ENCODE measurements at places on chromosomes 16 and 17.

- no peak for DNase-seq
These were observed 28.8 kb downstream of the GINS2 start for GRCh38 chr16:85659805-85660511.

GRCh38 chr17:17351901-17352781 is 49.0 kb downstream of the NT5M start:
- DNase-seq: no peak

GRCh38 chr16:85045077-85045476 is 17.5 kb downstream of the KIAA0513 start:
- no peak for DNase-seq

DNA sequence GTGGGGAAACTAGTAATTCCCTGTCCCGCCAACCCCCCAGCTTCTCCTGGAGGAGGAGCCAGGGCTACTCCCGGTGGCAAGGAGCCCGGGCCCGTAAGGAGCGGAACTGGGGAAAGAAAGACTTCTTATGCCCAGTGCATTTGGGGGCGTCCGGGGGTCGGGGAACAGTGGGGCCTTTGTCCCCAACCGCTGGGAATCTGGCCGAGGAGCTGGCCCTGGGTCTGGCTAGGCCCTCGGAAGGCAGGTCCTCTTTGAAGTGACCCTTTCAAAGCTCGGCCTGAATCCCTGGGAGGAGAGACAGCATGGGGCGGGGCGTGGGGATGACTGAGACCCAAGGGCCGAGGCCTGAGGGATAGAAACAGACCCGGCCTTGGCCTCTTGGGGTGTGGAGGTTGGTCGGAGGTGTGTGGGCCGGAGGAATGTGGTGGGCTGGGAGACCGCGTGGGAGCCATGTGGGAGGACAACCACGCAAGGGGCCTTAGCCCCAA is 6.0 kb downstream of the ARHGAP23 start:
- DNase-seq: no peak

DNA sequence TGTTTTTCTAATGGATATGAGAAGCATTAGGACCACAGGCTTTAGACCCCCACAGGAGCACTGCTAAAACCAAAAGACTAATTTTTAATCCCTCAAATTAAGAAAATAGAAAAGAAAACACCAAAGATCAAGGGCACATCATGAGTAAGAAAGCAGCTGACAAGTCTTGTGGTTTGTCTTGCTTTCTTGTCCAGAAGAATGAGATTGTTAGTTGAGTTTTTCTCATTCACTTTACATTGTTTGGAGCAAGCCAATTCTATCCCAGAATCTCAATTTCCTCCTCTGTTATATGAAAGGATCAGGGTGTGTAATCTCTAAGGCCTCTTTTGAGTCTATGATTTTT is 899.0 kb downstream of the KCNJ2 start:
- no peak for DNase-seq

DNA sequence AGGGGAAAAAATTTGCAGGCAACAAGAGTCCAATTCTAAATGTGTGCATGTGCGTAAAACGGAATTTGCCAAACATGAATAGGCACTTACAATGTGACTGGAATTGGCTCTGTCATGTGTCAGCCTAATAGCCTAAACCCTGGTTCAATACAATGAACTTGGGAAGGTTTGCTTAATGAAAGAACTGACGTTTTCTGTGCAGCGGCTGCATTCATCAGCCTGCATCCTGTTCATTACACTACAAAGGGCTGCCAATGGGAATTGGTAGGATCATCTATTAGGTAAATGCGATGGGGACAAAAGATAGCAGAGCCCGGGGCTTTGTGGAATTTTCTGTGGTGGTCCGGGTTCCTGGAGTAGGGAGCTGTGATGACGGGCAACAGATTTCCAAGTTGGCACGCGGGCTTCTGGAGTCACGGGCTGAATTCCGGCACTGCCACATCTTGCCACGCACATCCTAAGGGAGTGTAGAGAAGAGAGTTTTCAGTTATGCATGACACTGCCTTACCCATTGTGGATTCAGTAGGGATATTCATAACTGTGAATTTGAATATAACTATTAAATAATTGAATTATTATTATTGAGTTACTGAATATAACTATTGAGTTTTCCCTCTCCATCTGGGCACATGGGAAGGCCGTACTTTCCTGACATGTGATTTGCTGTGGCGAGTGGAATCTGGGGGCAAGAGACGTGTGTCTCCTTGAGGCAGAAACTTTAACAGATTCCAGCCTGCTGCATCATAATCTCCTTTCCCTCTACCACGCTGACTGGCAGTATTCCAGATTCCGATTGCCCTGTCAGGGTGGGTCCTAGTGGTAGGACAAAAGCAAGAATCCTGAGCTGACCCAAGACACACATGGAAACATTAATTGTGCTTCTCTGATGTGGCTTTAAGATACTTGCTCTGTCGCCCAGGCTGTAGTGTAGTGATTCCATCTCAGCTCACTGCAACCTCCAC is 565.6 kb downstream of the WWOX start:
- no peak for DNase-seq

DNA sequence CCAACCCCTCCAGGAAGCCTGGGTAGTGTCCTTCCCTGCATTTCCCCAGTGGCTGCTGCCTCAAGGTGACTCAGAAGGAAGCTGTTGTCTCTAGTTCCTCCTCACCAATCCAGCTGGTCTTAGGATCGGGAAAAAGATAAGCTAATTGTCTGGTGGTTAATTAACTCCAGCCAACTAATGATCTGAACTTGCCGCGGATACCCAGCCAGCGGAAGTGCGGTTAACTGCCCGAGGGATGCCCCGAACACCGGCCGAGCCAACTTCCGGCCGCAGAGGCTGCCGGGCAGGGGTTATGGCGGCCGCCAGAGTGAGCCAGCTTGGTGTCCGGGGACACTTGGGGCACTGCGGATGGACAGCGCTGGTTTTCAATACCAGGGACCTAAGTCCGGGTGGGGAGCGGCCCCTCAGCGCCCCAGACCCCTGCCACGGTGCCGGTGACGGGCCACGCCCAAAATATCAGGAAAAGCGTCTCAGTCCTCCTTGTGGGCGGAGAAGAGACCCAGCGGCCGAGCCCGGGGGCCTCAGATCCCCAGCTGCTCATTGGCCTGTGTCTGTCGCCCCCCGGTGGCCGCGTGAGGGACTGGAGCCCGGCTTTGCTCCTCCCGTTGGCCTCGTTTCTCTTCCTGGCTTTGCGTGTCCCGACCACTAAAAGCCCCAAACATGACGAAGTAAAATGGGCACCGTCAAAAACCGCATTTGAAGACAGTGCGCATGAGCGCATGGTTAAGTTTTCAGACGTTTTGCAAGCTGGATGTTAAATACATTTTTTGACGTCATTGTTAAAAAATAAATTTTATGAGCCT is 10.2 kb upstream of the PRSS22 start:
- peak; percentile 82 for DNase-seq

- DNase-seq: no peak
These were observed 9.7 kb downstream of the ZNHIT3 start for GRCh38 chr17:36496018-36496789.

DNA sequence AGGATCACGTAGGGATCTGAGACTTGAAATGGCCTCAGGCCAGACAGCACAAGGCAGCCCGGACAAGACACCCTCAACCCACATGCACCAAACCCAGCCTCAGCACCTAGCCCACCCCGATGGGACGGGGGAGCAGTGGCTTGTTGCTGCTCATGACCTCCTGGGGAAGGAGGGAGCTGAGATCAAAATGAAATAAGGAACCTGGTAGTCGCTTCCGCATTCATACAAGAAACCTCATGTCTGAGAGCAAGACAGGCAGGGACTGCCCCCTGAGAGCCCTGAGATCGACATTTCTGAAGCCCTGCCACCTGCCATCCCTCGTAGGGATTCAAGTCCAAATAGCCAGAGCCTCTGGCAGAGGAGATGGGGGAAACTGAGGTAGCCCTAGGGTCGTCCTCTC is 5.7 kb upstream of the CEP131 start:
- no peak for DNase-seq

- DNase-seq: no peak
These were observed 76.0 kb downstream of the ABCC1 start for GRCh38 chr16:16025214-16025968.

DNA sequence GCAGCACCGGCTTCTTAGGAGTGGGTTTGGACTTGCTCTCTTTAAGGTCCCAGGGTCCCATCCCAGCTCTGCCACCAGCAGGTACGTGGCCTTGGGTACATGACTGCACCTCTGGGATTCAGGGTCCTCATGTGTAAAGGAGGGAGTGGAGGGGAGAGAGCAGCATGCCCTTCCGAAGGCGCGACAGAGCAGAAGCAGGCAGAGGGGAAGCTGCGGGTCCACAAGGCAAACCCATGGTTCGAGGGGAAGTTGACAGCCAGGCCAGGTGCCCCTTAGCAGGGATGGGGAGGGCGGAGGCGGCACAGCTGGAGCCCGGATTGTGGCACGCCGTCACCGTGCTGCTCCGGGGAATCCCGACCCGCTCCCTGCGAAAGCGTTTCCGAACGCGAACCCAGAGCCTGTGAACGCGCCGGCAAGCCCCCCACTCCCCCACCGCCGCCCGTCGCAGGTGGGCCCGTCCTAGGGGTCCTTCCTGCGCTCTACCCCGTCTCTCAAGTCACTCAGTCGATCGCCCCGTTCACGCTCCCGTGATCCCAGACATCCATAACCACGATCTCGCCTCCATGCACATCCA is 4.1 kb upstream of the TBX2 start:
- DNase-seq: no peak

DNA sequence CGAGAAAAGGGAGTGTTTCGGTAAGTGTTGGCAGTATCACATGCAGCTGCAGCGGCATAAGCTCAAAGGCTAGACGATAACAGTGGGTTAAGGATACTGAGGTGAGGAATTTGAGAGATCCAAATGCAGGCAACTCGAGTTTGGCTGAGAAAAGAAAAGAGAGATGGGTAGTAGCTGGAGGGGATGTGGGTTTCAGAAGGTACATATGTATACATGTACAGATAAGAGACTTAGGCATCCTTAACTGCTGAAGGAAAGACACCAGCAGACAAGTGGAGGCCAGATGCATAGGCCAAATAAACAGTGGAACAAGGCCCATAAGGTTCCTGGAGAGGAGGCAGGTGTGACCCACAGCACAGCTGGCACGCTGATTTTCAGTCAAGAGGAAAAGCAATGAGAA is 86.6 kb upstream of the NETO2 start:
- no peak for DNase-seq

DNA sequence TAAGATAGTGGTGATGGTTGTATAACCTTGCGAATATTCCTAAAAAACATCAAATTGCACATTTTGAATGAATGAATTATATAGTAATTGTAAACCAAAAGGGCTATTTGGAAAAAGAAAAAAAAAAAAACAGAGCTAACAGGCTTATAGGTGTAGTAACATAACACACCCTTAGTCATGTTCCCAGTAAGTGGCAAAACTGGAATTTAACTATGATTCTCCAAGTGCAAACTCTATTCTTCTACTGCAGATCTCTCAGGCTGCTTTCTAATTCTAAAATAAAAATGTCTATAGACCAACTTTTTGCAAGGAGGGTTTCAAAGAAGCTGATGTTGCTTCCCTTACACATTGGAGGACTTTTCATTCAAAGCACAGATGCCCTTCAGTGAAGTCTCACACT is 293.2 kb upstream of the MON1B start:
- DNase-seq: no peak

DNA sequence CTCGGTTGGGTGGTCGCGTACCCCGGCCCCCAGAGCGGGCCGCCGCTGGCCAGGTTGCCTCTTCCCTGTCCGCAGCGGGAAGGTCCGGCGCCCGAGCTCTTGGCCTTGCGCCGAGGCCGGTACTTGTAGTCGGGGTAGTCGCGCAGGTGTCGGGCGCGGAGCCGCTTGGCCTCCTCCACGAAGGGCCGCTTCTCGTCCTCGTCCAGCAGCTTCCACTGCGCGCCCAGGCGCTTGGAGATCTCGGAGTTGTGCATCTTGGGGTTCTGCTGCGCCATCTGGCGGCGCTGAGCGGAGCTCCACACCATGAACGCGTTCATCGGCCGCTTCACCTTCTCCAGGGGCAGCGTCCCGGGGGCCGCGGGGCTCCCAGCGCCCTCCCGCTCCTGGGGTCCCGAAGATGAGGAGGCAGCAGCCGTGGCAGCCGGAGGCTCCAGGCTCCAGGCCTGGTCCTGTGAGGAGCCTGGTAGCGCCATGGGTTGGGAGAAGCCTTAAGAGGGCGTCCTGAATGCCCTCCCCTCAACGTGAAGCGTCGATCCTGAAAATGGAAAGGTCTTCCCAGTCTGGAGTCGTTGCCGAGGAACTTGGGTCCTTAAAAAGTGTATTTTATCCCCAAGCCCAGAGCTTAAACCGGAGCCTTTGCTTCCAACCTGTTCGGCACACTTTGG is 558 bp downstream of the SOX15 start:
- DNase-seq: peak; percentile 71

GRCh38 chr17:6716736-6717135 is 3.6 kb upstream of the SLC13A5 start:
- no peak for DNase-seq

DNA sequence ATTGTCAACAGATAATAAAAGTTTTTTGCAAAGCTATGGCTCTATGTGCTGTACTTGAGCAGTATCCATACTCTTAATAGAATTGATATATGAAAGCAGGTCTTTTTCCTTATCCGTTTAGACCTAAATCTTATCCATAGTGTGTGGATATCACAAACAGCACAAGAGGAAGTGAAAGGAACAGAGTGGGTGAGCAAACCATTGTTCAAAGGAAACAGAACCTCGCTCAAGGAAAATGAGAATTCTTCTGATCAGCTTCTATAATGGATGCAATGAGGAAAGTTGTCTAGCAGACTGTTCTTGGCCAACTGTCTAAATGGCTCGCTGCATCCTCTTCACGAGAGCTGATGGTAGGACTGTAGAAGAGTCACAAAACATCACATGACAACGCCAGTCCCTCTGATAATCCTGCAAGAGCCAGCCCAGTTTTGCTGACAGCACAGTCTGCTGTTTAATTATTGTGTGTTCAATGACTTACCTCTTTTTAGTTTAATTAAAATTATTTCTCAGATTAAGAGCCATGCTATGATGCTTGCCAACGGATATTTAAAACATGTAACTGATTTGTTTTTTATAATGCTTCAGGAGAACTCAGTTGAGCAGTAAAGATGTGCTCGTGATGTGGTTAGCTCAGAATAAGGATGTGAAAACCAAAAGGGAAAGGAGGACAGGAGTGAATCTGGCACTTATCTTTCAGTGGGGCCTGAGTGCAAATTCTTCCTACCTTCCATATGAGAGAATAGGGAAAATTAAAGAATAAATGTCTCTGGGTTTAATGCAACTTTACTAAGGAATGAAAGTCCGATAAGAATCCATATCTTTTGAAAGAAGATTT is 38.5 kb downstream of the WWOX start:
- DNase-seq: no peak

GRCh38 chr17:50365649-50366393 is 7.2 kb downstream of the MRPL27 start:
- DNase-seq: no peak

Measured in left renal pelvis (tissue), 4 donors.